ENCODE measurements at places on chromosomes 5 and 9.

DNA sequence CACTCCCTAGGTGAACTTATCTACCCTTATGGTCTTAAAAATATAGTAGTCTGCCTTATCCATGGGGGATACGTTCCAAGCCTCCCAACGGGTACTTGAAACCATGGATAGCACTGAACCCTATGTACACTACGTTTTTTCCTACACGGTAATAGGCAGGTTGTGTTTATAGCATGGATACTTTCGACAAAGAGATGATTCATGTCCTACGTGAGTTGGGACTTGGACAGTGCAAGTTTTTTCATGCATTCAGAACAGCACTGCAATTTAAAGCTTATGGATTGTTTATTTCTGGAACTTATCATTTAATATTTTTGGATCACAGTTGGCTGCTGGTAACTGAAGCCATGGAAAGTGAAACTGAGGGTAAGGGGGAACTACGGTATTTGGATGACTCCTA, 88.1 kb downstream of the CNTLN start:
- DNase-seq, result no peak

DNA sequence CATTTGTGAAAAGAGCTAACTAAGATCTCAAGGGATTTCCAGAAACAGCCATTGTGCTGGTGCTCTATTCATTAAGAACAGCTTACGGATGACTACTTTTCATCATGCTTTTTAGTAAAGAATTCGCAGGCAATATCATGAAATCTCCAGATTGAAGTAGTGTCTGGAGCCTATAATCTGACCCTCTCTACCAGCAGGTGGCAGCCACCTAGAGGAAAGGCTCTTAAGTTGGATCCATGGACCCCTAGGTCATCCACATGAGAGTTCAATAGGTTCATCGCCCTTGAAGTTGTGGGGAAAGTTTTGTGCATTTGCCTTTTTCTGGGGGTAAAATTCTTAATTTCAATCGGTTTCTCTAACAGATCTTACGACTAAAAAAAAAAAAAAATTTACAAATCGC, 82.3 kb downstream of the SLC1A3 start:
- DNase-seq, result no peak

GRCh38 chr5:66170195-66170919, 26.3 kb downstream of the SREK1 start:
- DNase-seq, result no peak

DNA sequence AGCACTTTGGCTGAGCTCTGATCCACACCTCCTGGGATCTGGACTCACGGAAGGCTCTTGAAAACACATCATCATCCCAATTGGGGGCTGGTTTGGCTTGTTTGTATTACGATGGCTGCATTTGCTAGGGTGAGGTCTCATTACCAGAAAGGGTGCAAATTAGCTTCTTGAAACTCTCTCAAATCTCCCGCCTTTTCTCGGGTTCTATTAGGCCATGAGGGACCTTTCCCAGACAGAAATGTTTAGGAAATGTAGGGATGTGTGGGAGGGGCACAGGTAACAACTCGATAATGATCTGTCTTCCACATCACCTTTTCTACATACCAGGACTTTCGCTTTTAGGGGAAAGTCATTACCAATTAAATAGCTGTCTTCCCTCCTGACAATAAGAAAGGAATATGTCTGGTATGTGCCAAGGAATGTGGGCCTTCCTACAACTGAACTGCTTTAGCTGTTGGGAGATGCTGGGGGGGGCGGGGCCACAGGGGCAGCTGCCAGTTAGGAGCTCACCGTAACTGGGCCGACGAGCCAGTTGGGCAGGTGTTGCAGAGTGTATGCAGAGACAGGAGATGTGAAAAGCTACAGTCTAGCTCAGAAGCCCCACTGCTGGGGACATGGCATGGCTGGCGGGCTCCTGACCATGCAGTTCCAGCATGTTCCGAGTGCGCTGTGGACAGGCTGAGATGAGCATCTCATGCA, 71.2 kb downstream of the AK8 start:
- no peak for DNase-seq

GRCh38 chr5:156913719-156914370, 49.2 kb downstream of the TIMD4 start:
- peak; percentile 38 for DNase-seq

DNA sequence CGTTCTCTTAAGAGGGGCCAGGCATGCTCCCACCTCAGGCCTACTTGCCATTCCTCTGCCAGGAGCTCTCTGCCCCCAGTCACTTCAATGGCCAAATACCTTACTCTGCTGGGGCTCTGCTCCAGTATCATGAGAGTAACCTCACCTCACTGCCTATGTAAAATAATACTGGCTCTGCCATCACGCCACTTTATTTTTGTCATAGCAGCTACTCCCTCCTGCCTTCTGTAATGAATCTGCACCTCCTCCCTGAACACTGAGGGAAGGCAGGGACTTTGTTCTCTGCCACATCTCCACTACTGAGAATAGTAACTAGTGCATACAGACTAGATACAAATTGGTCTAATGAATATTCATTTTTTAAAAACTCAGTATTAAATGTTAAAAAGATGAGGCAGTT, 33.8 kb downstream of the MACROH2A1 start:
- no peak for DNase-seq

GRCh38 chr9:83538172-83538889, at the start of gene FRMD3:
Gene FRMD3 (minus strand): TSS chr9:83538401. CDS start chr9:83538231, 170 bp downstream.
- peak; percentile 53 for DNase-seq

DNA sequence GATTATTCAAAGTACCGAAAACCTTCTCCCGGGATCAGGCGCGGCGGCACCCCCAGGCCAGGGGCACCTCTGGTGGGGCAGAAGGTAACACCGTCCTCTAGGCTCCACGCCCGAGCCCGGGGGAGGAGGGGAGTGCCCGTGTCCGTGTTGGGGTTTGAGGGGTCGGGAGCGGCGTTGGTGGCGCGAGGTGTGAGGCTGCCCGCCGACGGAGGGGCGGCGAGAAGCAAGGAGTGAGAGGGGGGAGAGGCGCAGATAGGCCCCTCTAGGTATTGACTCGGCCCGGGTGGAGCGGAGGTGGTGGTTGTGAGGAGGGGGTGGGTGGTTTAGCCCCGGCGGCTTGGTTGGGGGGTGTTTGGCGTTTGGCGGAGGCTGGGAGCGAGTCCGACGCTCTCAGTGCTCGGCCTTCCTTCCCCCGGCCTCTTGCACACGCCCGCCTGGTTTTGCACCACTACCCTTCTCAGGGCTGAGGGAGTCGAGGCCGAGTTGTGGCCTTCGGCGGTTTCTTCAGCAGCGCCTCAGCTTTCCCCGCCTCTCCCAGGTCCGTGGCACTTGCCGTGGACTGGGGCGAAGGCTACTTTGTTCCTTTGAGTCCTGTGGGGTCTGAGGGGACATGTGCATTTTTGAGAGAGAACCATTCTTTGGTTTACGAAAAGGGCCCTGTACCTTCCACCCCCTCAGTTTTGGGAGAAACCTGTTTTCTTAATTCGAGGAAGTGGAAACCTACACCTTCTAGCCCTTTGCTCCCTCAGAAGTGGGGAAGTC, 450 bp downstream of the GPBP1 start:
- DNase-seq, result no peak

DNA sequence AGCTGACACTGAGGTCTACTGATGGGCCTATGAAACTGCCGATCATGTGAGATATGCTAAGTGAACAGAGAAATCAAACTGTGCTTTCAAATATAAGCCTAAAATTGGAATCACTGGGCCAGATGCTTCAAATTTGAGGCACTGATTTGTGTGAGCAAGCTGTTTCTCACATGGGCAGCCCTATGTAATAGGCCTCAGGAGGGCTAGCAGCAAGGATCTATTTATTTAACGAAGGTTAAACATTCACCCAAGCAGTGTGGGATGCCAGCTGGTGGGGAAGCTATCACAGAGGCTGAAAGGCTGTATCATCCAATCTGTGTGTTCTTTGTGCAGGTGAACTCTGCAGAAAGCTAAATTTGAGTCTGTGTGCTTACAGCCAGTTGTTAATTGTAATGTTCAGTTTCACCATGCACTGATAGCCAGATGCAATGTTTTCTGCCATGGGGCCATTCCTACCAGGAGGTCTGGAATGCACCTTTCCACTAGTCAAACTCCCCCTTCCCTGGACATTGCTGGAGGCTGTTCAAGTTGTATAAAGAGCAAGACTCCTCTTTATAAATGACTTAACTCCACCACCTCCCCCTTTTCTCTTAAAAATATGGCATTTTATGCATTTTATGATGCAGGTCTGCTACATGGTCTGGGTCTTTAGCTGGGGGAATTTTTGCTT, 228.9 kb downstream of the SH3GL2 start:
- peak; percentile 41 for DNase-seq

GRCh38 chr5:97133101-97133500, 9.3 kb downstream of the LIX1 start:
- DNase-seq, result no peak

GRCh38 chr5:148828511-148829247, 2.3 kb downstream of the ADRB2 start:
- DNase-seq, result no peak

GRCh38 chr9:69877852-69878514, 57.4 kb downstream of the CFAP95 start:
- DNase-seq, result no peak

- no peak for DNase-seq
Measured at GRCh38 chr9:76887003-76887821, 18.7 kb downstream of the PRUNE2 start.

GRCh38 chr5:157253547-157253946, 12.4 kb upstream of the CYFIP2 start:
- DNase-seq, result no peak

DNA sequence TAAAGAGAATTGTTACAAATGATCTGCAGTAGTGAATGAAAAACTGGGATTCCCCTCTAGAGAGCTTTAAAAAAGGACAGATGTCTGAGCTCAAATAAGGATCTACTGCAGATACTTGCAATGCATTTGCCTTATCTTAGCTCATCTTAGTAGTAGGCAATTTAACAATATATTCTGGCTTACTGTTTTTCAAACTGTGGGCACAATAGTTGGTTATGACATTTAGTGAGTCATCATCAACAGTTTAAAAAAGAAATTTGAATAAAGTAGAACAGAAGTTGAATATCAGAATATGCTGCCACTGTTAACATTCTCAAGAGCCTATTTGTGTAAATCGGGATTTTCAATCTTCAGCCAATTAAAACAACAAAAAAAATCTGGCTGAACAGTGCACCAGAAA, 6.7 kb upstream of the CAST start:
- no peak for DNase-seq

DNA sequence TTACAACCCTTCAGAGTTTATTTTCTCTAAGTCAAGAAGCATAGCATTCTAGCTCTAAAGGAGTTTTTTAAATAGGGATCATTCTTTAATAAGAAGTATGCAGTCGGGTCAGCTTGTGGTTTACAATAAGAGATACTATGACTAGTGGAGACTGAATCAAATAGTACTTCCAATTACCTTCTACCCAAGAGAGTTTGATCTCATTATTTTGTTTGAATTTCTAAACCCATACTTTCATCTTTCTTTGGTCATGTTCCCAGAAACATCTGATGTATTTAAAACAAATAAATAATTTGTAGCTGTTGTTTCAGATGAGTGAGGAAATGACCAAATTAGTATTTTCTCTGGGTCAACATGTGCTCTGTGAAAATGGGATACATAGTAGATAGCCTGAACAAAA, 160.2 kb upstream of the CDH6 start:
- DNase-seq, result no peak

DNA sequence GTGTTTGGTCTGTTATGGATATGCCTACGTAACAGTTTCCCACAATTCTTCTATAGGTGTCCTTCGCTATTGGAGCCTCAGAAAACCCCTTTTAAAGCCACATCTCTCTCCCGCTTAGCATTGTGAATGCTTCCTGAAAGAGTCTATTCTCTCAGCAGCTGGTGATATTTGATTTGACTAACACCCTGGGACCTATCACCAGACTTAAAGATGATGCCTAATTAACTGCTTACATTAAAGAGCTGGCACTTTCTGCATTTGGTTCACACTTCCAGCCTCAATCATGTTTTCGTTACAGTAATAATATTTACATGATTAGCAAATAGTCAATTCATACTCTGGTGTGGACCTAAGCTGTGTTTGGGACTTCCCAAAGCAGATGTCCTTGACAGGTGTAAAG, 90.1 kb upstream of the VLDLR start:
- no peak for DNase-seq

- DNase-seq, result peak; percentile 82
Measured at GRCh38 chr9:21802418-21803000, at the start of gene MTAP. Gene MTAP (plus strand): TSS chr9:21802636. CDS start chr9:21802749, 113 bp downstream.

GRCh38 chr9:103707181-103707580, 386.9 kb upstream of the SMC2 start:
- no peak for DNase-seq

DNA sequence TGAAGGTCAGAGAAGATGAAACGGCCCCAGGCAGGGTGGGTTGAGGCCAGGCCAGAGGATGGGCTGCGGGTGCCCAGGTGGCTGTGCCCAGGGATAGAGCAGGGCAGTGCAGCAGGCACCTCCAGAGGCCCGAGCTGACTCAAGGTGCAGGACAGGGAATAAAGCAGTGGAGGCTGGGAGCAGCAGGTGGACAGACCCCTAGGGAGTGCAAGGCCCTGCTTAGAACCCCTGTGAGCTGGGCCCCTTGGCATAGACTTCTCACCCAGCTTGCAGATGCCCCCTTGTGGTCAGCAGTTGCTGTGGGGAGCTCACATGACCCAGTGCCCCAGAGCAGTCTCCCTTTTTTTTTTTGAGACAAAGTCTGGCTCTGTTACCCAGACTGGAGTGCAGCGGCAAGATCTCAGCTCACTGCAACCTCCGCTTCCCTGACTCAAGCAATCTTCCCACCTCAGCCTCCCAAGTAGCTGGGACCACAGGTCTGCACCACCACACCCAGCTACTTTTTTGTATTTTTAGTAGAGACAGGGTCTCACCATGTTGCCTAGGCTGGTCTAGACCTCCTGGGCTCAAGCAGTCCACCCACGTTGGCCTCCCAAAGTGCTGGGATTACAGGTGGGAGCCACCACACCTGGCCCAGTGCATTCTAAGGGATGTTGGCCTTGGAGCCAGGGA, 118.8 kb downstream of the WNK2 start:
- peak; percentile 45 for DNase-seq

- DNase-seq, result no peak
Measured at GRCh38 chr9:38342096-38342495, 50.4 kb upstream of the ALDH1B1 start.

GRCh38 chr5:109089191-109089590, 320.6 kb downstream of the PJA2 start:
- no peak for DNase-seq

DNA sequence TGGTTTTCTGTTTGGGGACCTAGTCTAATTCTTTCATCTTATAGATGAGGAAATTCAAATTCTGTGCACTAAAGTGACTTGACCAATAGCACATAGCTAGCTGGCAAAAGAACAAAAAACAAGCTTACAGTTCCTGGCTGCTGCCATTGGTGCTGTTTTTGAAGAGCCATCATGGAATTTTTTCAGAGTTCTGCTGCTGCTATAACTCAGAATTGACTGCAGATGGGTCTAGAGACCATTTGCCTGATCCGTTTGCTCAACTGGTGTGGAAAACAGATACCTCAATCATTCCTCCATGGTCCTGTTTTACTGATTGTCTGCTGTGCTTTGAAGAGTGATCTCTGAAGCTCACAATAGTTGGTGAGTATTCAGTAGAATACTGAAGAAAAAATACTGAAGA, 15.2 kb downstream of the FBXL7 start:
- no peak for DNase-seq

- DNase-seq, result no peak
Measured at GRCh38 chr9:86893811-86894490, 53.4 kb downstream of the GAS1 start.

- no peak for DNase-seq
Measured at GRCh38 chr5:20570486-20570885, 582.5 kb upstream of the CDH18 start.
